ENCODE measurements at places on chromosomes 12 and 14.

GRCh38 chr14:55121628-55122439 lies 7.2 kb upstream of the LGALS3 start:
- DNase-seq, result no peak

DNA sequence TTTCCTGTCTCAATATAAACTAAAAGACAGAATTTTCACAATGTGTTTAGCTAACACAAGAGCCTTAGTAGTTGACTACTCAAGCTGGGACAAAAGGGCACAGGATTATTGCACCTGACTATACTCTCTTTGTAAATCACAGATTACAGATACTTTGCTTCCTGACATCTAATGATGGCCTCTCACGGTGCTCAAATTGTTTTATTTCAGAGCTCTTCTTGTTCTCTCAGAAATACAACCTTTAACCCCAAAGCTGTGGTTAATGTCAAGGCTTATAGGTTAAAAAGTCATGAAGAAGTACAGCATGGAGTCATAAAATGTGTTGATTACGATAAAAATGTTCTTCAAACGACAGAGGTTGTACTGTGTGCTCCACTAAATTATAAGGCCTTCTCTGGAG lies 89.9 kb upstream of the CPNE8 start:
- no peak for DNase-seq

- DNase-seq, result no peak
Measured at GRCh38 chr14:91375720-91376452, 41.7 kb downstream of the CCDC88C start.

DNA sequence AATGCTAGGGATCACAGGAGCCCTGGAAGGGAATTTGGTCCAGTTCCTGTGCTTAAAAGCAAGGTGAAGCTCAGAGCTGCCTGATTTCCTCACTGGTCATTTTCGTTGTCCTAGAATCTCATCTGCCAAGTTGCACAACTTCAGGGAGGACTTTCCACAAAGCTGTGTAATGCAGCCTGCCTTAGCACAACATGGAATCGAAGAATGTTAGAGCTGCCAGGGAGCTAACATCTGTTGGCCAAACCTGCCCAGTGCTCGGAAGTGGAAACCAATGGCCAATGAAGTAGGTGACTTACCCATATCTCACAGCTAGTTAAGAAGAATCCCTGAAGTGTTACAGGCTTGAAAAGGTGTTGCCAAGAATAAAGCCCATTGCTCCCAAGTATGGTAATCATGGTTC lies 79.9 kb upstream of the SSTR1 start:
- DNase-seq, result no peak

DNA sequence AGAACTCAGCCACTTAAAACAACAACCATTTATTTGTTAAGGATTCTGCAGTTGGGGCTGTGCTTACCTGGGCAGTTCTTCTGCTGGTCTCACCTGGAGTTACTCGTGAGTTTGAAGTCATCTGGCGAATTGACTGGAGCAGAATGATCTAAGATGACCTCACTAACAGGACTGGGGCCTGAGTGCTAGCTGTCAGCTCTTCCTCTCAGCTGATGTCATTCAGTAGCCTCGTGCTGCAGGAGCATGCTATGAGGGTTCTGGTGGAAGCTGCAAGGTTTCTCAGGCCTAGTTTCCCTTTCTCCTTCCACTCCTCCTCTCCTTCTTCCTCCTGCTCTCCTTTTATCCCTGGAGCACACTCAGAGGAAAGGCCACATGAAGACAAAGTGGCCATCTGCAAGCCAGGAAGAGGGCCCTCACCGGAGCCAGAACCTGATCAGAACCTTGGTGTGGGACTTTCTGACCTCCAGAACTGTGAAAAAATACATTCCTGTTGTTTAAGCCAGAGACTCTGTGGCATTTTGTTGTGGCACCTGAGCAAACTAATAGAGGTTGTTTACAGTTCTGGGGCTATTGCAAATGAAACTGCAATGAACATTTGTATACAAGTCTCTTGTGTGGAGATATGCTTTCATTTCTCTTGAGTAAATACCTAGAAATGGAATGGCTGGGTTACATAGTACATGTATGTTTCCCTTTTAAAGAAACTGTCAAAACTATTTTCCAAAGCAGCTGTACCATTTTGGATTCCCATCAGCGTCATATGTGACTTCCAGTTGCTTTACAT lies 21.9 kb upstream of the MAP3K9 start:
- DNase-seq, result no peak

GRCh38 chr14:89243286-89243685 lies 173.7 kb downstream of the FOXN3 start:
- no peak for DNase-seq

- peak; percentile 3 for DNase-seq
Measured at GRCh38 chr12:127311720-127312364, 955.1 kb upstream of the TMEM132C start.

- DNase-seq, result no peak
Measured at GRCh38 chr12:85616201-85616600, 220.0 kb downstream of the RASSF9 start.

Data from activated CD4-positive, alpha-beta T cell treated with anti-CD3 and anti-CD28 coated beads, Interleukin-2, Interleukin-6, amounts not matched to agents 100 ng/mL and 50 ng/mL, durations not matched to agents 16 hours and 8 hours (primary cell).